ENCODE measurements at places on chromosomes 12 and 14. TPM values are rescaled to one million over a fixed set of nuclear protein-coding genes. Genes with fewer than 3 reads are reported as not detected.

- no peak overlapping the region for H3K4me3 ChIP-seq
- no peak overlapping the region for H3K27ac ChIP-seq
- no peak for DNase-seq
- peaks cover 56% of the 10 kb centered on the region for H3K4me1 ChIP-seq
- H3K36me3 ChIP-seq: peaks cover 8% of the 10 kb centered on the region
Observed at GRCh38 chr14:104394409-104394851, 185.1 kb upstream of the C14orf180 start.

- H3K4me1 ChIP-seq: no peaks in the 10 kb centered on the region
- DNase-seq: no peak
- no peak overlapping the region for H3K4me3 ChIP-seq
- H3K27me3 ChIP-seq: no peaks in the 10 kb centered on the region
Observed at GRCh38 chr12:90067791-90068190, 359.2 kb upstream of the ATP2B1 start.

DNA sequence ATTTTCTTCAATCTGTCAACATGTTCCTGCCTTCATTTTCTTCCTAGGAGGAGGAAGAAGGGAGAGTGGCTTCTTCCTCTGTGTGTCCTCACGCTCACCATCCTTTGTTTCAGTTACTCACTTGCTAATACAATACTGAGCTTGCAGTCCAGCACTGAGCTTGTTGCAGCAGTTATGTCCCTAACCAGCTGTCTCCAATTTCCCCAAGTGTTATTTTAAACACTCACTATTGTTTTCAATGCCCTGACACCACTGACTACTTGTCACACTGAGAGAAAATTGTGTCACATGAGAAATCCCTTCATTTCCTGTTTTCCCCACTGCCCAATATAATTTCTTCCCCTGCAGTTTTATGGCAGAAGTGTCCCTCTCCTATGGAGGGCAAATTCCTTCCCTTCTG, 53.4 kb downstream of the HSD17B6 start:
- H3K4me3 ChIP-seq: no peak overlapping the region
- no peak overlapping the region for H3K27ac ChIP-seq
- H3K36me3 ChIP-seq: no peaks in the 10 kb centered on the region
- H3K27me3 ChIP-seq: peaks cover 5% of the 10 kb centered on the region
- H3K4me1 ChIP-seq: no peaks in the 10 kb centered on the region

SELPLG gene
- 49.6 TPM for total RNA-seq

SLC25A47 gene
- total RNA-seq: not detected
